Activated CD8-positive, alpha-beta T cell treated with anti-CD3 and anti-CD28 coated beads, Interleukin-2, amount 10 ng/mL, durations not matched to agents 7 days and 5 days (primary cell): ENCODE measurements at places on chromosomes 7 and 10.

GRCh38 chr7:139829025-139829774, at the start of gene TBXAS1:
Gene TBXAS1 (plus strand): TSS chr7:139829264. CDS start chr7:139829391, 127 bp downstream.
- H3K4me1 ChIP-seq, result peaks cover 19% of the 10 kb centered on the region
- DNase-seq, result no peak
- peak within 1 kb of the TSS; percentile 41 for H3K27ac ChIP-seq
- H3K36me3 ChIP-seq, result peaks cover 2% of the 10 kb centered on the region
- H3K4me3 ChIP-seq, result peak within 1 kb of the TSS; percentile 50

- peaks cover 13% of the 10 kb centered on the region for H3K36me3 ChIP-seq
- H3K4me3 ChIP-seq, result no peak overlapping the region
- H3K27me3 ChIP-seq, result peaks cover 3% of the 10 kb centered on the region
Observed at GRCh38 chr7:8179486-8179885, 82.5 kb downstream of the ICA1 start.

GRCh38 chr7:98641646-98642500, 24.8 kb downstream of the NPTX2 start:
- H3K27me3 ChIP-seq, result no peaks in the 10 kb centered on the region
- H3K27ac ChIP-seq, result no peak overlapping the region
- no peaks in the 10 kb centered on the region for H3K36me3 ChIP-seq
- no peaks in the 10 kb centered on the region for H3K4me1 ChIP-seq
- H3K4me3 ChIP-seq, result no peak overlapping the region

DNA sequence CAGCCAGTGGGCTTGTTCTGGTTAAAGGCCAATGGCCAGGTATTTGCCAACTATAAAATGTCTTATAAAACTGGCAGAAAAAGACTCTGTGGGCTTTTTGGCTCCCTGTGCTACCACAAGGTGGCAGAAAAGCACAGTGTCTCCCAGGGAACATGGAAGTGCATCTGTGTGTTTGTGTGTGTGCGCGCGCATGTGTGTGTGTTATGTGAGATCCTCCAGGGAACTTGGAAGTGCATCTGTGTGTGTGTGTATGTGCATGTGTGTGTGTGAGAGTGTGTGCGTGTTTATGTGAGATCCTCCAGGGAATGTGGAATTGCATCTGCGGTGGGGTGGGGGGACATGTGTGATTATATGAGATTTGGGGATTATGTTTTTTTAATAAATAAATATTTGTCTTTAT, 30.2 kb upstream of the ABI1 start:
- H3K36me3 ChIP-seq, result no peaks in the 10 kb centered on the region
- no peaks in the 10 kb centered on the region for H3K4me1 ChIP-seq
- DNase-seq, result peak; percentile 66
- no peak overlapping the region for H3K27ac ChIP-seq
- H3K27me3 ChIP-seq, result peaks cover 5% of the 10 kb centered on the region

- no peak overlapping the region for H3K4me3 ChIP-seq
- no peaks in the 10 kb centered on the region for H3K27me3 ChIP-seq
- peaks cover 35% of the 10 kb centered on the region for H3K36me3 ChIP-seq
- no peak for DNase-seq
- no peak overlapping the region for H3K27ac ChIP-seq
Observed at GRCh38 chr10:18620856-18621255, 30.5 kb downstream of the NSUN6 start.

DNA sequence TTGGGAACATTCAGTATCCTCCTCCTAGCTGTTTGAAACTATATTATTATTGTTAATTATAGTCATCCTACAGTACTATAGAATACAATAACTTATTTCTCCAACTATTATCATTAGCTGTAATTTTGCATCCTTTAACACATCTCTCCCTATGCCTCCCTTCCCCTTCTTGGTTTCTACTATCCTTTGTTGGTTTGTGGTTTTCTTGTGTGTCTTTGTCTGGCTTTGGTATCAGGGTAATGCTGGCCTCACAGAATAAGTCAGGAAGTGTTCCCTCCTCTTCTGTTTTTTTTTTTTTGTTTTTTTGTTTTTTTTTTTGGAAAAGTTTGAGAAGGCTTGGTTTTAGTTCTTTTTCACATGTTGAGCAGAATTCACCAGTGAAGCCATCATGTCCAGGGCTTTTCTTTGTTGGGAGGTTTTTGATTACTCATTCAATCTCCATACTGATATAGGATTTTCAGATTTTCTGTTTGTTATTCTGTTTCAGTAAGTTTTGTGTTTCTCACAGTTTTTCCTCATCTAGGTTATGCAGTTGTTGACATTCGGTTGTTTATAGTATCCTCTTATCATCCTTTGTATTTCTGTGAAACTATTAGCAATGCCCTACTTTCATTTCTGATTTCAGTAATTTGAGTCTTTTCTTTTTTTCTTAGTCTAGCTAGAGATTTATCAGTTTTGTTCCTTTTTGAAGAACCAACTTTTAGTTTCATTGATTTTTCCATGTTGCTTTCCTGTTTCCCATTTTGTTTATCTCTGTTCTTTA, 21.6 kb downstream of the C1GALT1 start:
- no peak for DNase-seq
- no peaks in the 10 kb centered on the region for H3K27me3 ChIP-seq
- H3K4me3 ChIP-seq, result no peak overlapping the region
- peaks cover 72% of the 10 kb centered on the region for H3K4me1 ChIP-seq

DNA sequence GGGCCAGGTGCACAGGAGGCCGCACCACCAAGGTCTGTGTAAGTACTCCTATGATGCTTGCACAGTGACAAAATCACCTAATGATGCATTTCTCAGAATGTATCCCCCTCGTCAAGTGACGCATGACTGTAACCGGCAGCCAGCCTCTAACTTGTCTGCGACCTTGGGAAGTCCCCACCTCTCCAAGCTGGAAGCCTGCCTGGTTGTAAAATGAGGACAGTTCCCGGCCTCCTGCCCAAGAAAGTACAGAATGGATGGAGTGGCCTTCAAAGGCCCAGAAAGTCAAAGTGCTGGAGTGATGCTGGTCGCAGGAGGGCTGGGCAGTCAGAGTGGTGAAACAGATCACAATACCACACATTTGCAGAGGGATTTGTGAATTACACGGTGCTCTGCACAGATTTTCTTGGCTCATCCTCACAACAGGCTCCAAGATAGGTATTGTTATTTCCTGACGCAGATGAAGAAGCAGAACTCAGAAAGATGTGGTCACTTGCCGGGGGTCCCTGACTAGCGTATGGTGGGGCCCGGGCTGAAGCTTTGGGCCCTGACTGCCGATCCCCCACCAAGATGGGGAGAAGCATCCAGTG, 22.8 kb downstream of the SPOCK2 start:
- H3K4me3 ChIP-seq, result no peak overlapping the region
- DNase-seq, result no peak
- no peak overlapping the region for H3K27ac ChIP-seq
- H3K4me1 ChIP-seq, result peaks cover 12% of the 10 kb centered on the region

DNA sequence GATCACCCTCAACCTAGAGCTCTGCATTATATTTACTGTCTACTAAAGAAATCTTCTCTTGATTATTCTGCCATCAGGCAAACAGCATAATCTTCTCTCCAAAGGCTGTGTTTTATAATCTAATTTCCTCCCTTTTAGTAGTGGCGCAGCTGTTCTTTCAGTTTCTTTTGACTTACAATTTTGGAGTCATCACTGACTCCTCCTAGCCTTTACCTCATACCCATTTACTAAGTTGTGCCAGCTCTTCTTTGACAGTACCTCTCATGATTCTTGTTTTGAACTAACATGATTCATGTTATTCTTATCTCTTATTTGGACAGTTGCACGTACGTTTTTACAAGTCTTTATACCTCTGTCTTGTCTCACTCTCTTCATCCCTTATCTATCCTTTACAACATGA, 113.0 kb downstream of the FOXP2 start:
- no peaks in the 10 kb centered on the region for H3K27me3 ChIP-seq
- no peak overlapping the region for H3K27ac ChIP-seq
- no peak overlapping the region for H3K4me3 ChIP-seq
- DNase-seq, result no peak

GRCh38 chr10:112799726-112800510, 150.1 kb upstream of the TCF7L2 start:
- H3K4me3 ChIP-seq, result no peak overlapping the region
- H3K4me1 ChIP-seq, result no peaks in the 10 kb centered on the region
- no peak for DNase-seq
- H3K27ac ChIP-seq, result no peak overlapping the region
- no peaks in the 10 kb centered on the region for H3K36me3 ChIP-seq

GRCh38 chr10:49512121-49512809, 26.7 kb downstream of the ERCC6 start:
- H3K27ac ChIP-seq, result no peak overlapping the region
- H3K4me3 ChIP-seq, result no peak overlapping the region
- DNase-seq, result peak; percentile 47
- H3K36me3 ChIP-seq, result peaks cover 11% of the 10 kb centered on the region

DNA sequence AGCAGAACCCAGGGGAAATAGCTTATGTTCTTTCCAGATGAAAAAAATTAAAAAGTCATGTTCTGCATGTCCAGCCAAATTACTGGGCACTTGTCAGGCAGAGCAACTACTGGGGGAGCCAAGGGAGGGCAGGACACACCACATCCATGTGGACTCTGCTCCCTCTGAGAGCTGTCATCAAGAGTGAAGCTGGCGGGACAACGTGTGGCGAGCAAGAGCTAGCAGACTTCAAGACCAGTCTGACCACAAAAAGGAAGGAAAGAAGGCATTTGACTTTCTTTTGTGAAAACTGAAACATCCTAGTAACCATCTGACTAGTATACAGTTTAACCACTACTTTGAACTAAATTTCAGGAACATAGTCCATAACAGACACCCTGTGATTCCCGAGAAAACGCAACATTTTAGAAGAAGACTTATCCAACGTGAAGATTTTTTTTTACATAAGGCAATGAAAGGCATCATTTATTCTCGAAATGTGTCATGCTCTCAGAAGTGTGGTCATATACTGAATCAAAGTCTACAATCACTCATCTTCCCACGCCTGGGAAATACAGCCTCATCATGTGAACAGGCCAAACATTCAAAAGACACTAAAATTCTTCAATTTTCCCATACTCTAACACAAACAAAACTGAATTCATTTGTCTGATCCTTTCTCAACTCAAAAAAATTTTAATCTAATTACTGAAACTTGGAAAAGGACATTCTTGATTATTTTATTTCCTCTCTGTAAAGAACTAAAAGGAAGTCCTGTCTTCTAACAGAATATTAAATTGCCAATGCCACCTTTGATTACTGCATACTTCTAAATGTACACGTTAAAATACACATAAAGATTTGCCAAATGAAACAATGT, 15.5 kb downstream of the CYTH3 start:
- H3K27me3 ChIP-seq, result peaks cover 20% of the 10 kb centered on the region
- H3K36me3 ChIP-seq, result no peaks in the 10 kb centered on the region
- DNase-seq, result no peak
- no peak overlapping the region for H3K27ac ChIP-seq

- H3K36me3 ChIP-seq, result no peaks in the 10 kb centered on the region
- no peak overlapping the region for H3K4me3 ChIP-seq
- H3K4me1 ChIP-seq, result no peaks in the 10 kb centered on the region
- no peak for DNase-seq
- H3K27me3 ChIP-seq, result peaks cover 3% of the 10 kb centered on the region
Observed at GRCh38 chr7:34825221-34825620, 167.2 kb downstream of the NPSR1 start.

DNA sequence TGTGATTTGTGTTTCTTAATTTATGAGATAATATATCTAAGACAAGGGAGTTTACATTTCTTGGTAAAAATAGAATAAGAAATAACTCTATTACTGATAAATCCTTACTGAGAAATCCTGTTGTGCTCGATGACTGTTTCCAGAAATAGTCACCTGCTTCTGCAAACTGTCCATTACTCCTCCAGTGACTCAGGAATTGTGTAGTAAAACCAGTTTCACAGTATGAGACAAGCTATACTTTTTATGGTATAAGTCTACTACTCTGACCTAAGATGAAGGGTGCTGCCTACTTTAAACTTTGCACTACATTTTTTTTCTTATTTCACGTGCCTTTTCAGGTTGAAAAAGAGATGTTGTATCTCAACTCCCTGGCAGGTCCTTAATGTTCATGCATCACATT, 6.8 kb upstream of the ANKRD22 start:
- peaks cover 1% of the 10 kb centered on the region for H3K27me3 ChIP-seq
- DNase-seq, result no peak
- no peak overlapping the region for H3K27ac ChIP-seq
- no peak overlapping the region for H3K4me3 ChIP-seq
- no peaks in the 10 kb centered on the region for H3K36me3 ChIP-seq
- H3K4me1 ChIP-seq, result peaks cover 2% of the 10 kb centered on the region

DNA sequence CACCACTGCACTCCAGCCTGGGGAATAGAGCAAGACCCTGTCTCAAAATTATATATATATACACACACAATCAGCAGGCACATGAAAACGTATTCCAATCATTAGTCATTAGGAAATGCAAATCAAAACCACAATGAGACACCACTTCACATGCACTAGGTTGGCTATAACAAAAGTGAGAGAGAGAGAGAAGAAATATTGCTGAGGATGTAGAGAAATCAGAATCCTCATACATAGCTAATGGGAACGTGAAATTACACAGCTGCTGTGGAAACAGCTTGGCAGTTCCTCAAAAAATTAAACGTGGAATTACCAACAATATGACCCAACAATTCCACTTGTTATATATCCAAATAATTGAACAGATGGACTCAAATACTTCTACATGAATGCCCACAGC, 43.3 kb upstream of the CNNM1 start:
- no peak for DNase-seq
- no peak overlapping the region for H3K4me3 ChIP-seq
- H3K4me1 ChIP-seq, result no peaks in the 10 kb centered on the region
- H3K27me3 ChIP-seq, result peaks cover 8% of the 10 kb centered on the region
- H3K27ac ChIP-seq, result no peak overlapping the region
- H3K36me3 ChIP-seq, result no peaks in the 10 kb centered on the region

DNA sequence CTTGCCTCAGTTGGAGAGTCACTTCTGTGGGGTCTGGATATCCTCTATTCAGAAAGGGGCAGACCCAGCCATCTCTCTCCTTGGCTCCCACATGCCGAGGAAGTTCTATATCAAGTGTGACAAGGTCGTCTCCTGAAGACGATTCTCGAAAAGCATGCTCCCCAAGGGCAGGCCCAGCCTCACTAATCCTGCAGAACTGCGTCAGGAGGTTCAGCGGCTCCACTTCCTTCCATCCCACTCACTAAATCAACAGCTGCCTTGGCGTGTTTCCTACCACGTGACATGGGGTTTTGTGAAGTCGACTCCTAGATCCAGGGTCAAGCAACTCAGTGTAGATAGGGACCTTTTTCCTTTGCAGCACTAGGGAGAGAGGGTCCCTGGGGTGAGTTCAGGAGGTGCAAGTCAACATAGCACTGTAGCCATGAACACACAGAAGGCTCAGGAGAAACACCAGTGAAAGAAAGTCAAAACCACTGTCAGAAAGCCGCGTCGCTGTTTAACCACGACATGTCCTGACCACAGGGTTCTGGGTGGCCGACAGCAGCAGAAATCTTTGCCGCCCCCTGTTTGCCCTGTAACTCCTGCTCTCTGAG, 156.4 kb downstream of the PRPF18 start:
- peaks cover 15% of the 10 kb centered on the region for H3K27me3 ChIP-seq
- H3K4me1 ChIP-seq, result peaks cover 17% of the 10 kb centered on the region
- no peaks in the 10 kb centered on the region for H3K36me3 ChIP-seq
- peak overlapping the region; percentile 16 for H3K27ac ChIP-seq
